ENCODE measurements at places on chromosomes 11 and 22.

- no peak for DNase-seq
Observed at GRCh38 chr22:40433416-40434090, 63.2 kb downstream of the SGSM3 start.

- DNase-seq = no peak
Observed at GRCh38 chr11:18452927-18453326, 2.7 kb upstream of the LDHAL6A start.

DNA sequence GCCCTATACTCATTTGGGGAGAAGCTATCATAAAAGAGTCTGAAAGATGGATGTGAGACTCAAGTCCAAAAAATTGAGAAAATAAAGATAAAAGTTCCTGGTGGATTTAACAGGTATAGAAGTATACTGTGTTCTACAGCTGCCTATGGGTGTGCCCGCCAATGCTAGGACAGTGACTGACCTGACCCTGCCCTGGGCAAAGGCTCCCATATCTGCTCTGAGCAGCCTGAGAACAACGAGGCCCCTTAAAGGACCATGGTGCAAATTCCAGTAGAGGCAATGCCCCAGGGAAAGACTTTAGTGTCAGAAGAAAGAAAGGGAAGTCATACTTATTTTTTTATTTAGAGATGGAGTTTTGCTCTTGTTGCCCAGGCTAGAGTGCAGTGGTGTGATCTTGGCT is 181.8 kb downstream of the NAV2 start:
- no peak for DNase-seq

- no peak for DNase-seq
Observed at GRCh38 chr11:128472128-128473089, 114.9 kb downstream of the ETS1 start.

GRCh38 chr22:37279331-37280181 is 2.8 kb upstream of the CYTH4 start:
- peak; percentile 49 for DNase-seq

DNA sequence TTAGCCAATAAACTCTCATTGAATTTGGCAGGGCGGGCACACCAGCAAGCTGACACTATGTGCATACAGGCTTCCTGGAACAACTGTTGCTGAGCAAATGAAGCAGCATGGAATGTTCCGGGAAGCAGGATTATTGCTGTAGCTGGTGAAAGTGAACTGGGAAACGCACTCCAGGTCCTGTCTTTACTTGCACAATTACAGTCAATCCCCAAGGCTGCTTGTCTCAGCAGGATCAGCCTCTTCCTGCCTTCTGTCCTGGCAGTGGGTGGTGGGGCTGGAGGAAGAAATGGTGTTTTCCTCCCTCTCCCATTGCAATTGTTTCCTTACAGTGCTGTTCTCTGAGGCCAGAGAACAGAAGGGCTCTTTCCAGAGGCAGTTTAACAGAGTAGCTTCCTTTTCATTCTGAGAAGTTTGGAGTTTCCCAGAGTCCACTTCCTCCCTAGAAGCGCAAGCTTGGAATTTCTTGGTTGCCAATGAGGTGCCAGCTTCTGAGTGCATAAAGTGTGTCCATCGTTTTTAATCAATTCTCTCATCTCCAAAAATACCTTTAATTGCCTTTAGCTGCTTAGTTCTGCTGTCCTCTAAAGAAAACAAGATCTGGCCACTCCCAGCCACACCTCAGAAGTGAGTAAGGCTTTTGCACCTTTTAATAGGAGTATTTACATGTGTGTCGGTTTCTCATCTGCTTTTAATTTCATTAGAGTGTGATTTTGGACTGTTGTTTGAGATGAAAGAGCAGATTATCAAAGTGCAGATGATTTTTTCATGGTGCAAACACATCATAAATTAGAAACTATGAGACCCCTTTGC is 19.9 kb downstream of the CD44 start:
- no peak for DNase-seq

DNA sequence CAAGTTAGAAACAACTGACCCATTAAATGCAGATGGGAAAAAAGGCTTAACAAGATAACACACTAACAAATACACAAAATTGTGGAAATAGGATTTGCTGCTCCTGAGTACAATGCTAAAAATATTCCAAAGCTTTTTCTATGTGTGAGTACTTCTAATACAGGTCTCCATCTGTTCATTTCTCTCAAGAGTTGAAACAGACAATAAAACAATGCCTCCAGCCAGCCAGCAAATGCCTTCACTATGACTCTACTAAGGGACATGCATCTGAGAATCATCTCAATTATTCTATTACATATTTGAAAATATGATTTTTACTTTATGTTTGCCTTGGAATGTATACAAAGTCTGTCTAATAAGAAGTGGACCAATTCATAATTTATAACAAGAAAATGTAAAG is 119.0 kb downstream of the CADM1 start:
- DNase-seq = no peak

All from neural progenitor cell (in vitro differentiated cells).